Urothelium cell line (cell line): ENCODE measurements at places on chromosomes 2 and 18.

DNA sequence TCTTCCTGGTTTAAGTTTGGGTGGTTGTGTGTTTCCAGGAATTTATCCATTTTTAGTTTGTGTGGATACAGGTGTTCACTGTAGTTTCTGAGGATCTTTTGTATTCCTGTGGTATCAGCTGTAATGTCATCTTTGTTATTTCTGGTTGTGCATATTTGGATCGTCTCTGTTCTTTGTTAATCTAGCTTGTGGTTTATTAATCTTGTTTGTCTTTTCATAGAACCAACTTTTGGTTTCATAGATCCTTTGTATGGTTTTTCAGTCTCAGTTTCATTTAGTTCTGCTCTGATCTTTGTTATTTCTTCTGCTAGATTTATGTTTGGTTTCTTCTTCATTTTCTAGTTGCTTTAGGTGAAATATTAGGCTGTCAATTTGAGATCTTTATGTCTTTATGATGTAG, 202.4 kb upstream of the ZSWIM2 start:
- DNase-seq: no peak

DNA sequence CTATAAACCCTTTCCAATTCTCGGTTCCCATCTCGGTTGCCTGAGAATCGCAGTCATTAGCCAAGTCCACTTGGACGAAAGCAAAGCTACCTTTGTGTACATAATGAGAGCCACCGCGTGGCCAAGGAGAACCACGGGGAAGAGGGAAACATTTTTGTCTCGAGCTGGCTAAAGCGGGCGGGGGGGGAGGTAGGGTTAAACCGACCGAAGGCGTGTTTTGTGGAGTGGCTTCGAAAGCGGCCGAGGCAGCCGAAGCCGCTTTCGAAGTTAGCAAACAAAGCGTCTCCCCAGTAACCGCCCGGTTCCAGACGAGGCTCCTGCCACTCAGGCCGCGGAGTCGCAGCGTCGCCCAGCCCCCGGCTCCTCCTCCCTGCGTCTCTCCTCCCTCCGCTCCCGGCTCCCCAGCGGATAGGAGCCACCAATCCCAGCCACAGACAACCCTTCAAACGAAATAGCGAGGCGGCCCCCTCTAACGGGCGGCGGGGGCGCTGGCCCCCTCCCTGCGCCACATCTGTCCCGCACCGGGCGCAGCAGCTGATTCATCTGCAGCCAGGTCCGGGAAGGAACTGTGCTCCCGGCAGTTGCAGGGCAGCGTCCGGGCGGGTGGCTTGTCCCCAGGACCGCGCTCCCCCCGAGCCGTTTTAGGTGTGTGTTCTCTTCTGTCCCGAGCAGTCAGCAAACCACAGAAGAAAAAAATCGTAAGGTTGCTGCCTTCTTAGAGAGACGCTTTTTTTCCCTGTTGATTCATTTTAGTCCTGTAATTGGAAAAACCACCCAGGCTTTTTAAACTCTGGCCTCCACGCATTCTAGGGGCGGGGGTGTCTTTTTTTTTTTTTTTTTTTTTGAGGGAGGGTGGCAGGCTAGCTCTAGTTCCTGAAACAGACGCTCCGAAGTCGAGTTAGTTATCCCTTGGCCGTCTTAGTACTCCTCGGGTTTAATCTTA, 1.8 kb upstream of the TGIF1 start:
- peak; percentile 99 for DNase-seq

- no peak for DNase-seq
Observed at GRCh38 chr2:64924170-64924934, 64.8 kb upstream of the SLC1A4 start.

GRCh38 chr2:241340631-241341163, 15.4 kb upstream of the FARP2 start:
- DNase-seq: no peak

GRCh38 chr2:112301171-112301584, 25.8 kb downstream of the ZC3H6 start:
- no peak for DNase-seq

DNA sequence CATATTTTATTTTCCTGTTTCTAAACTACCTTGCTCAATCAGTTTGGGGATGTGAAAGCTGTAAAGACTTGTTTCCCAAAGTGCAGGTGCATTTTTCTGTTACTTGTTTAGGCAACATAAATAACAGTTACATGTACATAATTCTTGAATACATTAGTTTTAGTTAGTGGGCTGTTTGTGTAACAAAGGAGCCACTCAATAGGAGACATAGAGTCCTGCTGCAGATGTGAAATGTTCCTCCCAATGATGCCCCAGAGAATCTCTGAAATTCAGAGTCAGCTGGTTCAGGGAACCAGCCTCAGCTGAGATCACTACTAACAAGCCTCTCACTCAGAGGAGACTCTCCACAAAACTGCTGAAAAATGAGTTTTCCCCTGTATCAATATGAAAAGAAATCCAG, 91.5 kb upstream of the TWSG1 start:
- DNase-seq: no peak

DNA sequence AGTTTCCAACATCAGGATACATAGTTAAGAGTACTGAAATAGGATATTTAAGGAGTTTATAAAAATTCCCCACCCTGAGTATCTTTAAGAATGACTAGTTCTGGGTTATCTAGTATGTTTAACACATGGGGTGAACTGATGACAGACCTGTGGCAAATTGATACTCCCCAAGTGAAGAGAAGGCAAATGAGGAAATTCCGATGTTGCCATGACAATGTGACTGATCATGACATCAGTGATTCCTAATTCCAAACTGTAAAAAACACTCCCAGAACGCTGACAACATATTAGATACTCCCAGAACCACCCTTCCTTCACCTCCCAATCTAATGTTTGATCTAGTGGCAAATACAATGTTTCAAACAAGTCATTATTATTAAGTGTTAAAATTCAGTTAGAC, 77.6 kb downstream of the RBMS1 start:
- no peak for DNase-seq

GRCh38 chr2:224837558-224837957, 121.4 kb upstream of the CCDC195 start:
- DNase-seq: peak; percentile 40

DNA sequence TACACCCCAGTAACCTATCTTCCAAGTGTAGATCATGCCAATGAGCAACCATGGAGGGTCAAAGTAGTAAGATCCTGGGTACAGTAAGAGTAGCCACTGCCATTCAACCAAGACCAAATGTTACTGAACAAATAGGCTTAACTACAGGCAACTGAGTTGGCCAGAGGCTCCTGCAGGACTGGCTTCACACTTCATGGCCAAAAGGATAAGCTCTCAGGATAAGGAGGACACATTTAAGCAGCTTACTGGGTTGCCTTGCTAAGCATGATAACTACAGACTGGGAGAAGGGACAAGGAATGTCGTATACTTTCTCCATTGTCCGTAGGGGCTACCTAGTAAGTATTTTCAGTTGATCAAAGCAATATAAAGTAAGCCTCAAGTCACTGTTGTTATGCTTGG, 174.7 kb downstream of the INO80D start:
- no peak for DNase-seq

- no peak for DNase-seq
Observed at GRCh38 chr2:122863532-122863931, 1108.1 kb downstream of the TSN start.

GRCh38 chr2:73821669-73822068, 7.1 kb upstream of the STAMBP start:
- no peak for DNase-seq

DNA sequence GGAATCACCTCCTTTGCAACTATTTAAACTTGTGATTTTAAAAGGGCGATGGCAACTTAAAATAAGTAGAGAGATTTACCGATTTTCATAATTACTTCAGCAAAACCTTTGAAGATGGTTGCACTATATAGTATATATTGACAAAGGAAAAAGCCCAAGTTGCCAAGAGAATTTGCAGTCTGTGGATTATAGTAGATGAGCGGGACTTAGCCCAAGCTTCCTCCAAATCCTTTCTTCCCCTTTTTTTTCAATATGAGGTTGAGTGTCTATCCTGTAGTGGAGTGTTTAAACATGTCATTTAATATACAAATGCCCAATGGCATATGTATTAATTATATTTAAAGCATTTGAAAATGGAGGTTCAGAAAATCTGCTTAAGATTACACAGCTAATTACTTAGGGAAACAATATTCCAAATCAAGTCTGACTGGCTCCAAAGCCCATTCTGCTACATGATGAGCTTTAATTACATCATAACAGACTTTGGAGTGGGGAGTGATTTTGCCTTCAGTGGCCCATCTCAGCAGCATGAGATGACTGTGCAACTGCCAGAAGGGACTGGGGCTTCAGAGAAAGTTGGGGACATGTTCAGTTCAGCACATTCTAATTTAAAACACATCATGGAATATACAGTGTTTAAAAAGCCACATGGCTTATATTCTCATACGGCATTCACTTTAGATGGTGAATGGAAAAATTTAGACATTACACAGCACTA, 73.2 kb downstream of the COL3A1 start:
- no peak for DNase-seq

DNA sequence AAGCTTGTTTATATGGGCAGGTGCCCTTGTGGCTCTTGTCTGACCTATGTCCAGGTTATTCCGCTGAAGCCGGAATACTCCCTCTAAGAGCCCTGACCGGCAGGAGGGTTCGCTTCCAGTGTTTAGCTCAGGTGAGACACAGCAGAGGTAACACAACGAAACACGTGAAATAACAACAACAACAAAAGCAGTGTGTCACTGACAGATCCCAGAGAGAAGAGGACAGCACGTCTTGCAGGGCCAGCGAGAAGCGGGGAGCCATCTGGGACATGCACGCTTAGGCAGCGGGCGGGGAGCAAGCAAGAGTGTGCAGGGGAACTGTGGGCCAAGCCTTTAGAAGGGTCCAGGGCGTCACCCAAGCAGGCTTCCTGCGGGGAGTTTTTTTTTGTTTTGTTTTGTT, 17.1 kb upstream of the ZDBF2 start:
- no peak for DNase-seq

DNA sequence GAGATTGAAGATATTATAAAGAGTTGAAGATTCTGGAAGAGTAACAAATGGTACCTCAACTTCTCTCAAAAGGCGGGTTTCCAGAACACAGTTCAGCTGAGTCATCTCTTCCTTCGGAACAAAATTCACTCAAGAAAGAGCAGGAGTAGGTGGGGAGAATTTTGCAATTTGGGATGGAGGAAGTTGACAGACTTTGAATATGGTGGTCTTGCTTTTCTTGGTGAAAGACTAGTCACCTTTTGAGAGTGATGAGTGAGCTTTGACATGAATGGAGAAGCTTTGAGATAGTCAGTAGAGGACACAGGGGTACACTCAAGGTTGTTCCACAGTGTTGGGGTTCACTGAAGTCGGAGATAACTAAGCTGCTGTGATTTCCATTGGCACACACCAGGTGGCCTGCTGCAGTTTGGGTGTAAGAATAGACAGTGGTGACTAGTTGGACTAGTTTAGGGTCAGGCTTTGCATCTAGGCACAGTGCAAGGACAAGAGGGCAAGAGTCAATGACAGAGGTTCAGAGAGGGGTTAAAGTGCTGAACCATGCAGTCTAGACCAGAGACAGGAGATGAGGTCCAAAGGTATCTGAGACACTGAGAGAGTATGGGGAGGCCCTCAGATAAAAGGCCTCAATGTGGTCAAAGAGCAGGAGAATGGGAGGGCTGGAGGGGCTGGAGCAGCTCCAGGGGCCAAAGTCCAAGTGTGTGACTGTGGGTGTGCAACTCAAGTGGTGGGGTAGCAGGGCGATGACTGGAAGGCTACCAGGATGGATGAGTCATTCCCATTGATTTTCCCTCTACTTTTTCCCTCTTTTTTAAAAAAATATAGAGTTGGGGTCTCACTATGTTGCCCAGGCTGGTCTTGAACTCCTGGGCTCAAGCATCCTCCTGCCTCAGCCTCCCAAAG, 7.7 kb downstream of the CCL20 start:
- DNase-seq: no peak

GRCh38 chr2:151614606-151615306, 119.5 kb downstream of the NEB start:
- no peak for DNase-seq

- DNase-seq: no peak
Observed at GRCh38 chr18:10249801-10250200, 204.6 kb upstream of the APCDD1 start.

GRCh38 chr2:173451118-173451517, 96.4 kb downstream of the CDCA7 start:
- DNase-seq: no peak

GRCh38 chr2:47429795-47430194, 26.8 kb downstream of the MSH2 start:
- peak; percentile 26 for DNase-seq

- DNase-seq: peak; percentile 28
Observed at GRCh38 chr18:26813043-26813442, 52.5 kb downstream of the AQP4 start.

- no peak for DNase-seq
Observed at GRCh38 chr2:54652540-54652939, 70.9 kb upstream of the EML6 start.

DNA sequence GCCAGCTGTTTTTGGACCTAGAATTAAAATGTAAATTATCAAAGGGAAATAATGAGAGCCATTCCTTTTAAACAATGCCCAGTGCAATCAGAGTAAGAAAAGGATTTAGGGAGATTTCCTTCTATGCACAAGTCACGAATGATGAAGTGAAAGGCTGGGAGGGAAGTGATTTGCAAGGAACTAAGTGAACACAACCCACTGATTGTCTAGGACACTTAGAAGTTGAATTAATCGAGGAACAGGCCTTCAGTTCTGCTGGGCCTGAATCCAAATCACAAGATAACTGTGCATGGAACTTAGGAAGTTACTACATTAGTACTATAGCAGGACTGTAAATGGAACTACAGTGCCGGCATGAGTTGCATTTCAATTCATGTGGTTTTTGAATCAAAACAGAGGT, 17.7 kb downstream of the MAP2 start:
- DNase-seq: no peak

- DNase-seq: no peak
Observed at GRCh38 chr2:1432726-1433125, 19.5 kb downstream of the TPO start.

- no peak for DNase-seq
Observed at GRCh38 chr2:229884775-229885699, 36.8 kb downstream of the TRIP12 start.

DNA sequence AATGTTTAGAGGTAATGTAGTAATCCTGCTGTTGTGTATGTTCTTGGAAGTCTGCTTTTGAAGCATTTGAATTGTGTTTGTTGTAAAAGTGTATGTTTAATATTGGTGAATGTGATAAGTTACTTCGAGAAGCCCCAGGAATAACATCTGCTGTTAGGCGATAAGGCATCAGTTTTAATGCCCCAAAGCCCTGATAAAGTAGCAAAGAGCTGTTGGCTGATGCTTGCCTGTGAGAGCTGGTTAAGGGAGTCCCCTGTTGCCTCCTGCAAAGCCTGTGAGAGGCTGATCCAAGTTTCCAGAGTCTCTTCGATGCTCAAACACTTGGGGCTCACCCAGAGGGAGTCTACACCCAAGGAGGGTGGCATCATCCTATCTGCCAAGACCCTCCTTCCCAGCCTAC, 110.3 kb downstream of the RNF152 start:
- no peak for DNase-seq
